Daoy (cell line): ENCODE measurements at places on chromosomes 12 and 14. TPM values are rescaled to one million over a fixed set of nuclear protein-coding genes. Genes with fewer than 3 reads are reported as not detected.

MOAP1 gene
- total RNA-seq, result 18.8 and 19.8 TPM in 2 replicates

RALGAPA1 gene
- 12.9 and 13.9 TPM in 2 replicates for total RNA-seq

SYNE2 gene
- total RNA-seq, result 24.1 and 30.2 TPM in 2 replicates

KRT77 gene
- total RNA-seq, result not detected in 2 replicates

NGB gene
- total RNA-seq, result not detected in 2 replicates
